Esophagus squamous epithelium (tissue), 5 donors: ENCODE measurements at places on chromosomes 6 and 20.

DNA sequence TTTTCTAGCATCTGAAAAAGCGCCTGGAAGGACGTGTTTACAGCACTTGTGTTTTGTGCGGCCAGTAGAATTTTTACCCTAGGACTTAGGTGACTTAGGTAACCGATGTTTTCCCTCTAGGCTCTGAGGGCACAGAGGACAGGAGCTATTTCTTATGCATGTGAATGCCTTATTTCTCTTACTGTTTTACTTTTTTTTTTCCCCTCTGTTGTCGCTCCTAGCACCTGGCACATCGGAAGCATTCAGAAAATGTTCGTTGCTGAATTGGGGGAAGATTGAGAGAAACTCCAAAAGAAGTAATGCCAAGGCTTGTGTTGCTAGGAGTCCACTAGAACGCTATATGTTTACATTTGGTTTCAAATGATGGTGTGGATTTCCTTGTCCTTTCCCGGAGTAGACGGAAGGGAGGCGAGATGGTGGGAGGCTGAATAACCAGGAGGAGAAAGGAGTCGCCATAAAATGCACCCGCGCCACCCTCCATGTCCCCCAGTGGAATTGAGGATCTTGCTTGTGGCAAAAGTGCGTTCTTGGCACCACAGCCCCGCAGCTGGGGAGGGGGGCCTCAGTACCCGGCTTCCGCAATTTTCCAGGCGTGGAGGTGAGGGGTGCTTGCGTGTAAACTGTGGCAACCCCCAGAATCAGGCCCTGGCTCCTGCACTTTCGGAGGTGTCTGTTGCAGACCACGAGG lies 6.9 kb downstream of the OLIG3 start:
- no peak for DNase-seq

- no peak for DNase-seq
Measured at GRCh38 chr20:17494201-17494600, 37.0 kb downstream of the BFSP1 start.

DNA sequence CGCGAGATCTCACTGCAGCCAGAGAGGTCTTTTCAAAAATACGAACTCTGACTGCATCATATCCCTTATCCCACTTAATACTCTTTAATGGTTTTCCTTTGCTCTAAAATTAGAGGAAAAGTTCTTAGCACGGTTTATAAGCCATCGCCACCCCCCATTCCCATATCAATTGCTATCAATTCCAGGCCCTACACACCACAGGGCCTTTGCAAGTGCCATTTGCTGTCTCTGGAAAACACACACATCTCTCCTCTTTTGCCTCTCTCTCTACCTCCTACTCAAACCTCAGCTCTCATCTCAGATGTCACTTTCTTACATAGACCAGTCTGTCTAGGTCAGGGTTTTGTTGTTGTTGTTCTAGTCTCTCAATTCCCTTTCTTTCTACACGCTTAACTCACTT lies 9.8 kb downstream of the SLC22A23 start:
- no peak for DNase-seq

DNA sequence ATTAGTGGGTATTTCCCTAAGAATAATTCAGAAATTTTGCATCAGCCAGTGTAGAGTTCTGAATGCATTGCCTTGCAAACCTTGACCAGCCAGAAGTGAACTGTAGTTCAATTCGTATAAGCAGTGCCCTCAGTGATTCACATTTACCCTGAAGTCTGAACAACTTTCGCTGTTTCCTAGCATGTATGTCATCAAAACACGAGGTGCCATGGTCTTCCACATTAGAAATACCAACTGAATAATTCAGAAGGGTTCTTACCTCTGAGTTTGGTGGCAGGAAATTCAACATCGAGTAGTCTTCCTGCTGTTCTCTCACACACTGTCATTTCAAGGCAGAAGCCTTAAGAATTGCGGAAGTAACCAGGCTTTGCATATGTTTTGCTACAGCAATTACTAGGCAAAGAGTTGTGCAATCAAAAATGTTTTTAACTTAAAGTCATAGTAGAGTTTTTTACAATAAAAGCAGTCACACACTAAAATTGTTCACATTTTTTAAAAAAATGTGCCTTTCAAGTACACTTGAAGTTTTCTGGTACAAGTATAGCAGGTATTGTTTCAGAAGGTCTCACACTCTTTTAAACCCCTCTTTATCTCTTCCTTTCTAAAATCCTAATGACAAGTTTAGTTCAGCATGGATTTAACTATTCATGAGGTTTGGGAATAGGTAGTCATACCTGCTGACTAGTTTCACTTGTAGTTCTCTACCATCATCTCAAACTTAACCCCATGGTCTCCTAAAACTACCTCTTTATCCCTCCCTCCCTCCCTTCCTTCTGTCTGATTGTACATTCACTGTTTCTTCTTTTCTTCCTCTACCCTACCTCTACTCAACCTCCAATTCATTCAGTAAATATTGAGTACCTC lies 118.3 kb downstream of the STXBP5 start:
- no peak for DNase-seq

DNA sequence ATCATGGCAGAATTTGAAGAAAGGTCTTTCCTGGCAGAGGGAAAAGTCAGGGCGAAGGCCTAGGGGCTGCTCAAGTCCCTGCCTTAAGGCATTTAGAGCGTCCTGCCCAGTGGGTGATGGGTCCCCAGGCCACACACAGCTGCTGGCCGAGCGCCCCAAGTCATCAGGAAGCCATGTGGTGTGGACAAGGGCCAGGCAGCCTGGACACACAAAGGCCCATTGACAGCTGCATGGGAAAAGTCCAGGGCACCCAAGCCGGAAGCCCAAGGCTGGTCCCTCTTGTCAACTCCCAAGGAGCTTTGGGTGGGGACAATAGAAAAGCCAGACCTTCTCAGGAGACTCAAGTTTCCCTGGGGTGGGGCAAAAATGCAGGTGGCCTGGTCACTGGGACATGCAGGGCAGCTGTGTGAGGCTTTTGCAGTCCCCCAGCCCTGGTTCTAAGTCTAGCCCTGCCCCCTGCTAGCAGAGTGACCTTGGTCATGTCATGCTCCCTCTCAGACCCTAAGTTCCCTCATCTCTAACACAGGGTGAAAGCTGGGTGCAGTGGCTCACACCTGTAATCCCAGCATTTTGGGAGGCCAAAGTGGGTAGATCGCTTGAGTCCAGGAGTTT lies 44.3 kb upstream of the PTGIS start:
- DNase-seq: no peak

- no peak for DNase-seq
Measured at GRCh38 chr6:138521790-138522189, 22.5 kb upstream of the NHSL1 start.

DNA sequence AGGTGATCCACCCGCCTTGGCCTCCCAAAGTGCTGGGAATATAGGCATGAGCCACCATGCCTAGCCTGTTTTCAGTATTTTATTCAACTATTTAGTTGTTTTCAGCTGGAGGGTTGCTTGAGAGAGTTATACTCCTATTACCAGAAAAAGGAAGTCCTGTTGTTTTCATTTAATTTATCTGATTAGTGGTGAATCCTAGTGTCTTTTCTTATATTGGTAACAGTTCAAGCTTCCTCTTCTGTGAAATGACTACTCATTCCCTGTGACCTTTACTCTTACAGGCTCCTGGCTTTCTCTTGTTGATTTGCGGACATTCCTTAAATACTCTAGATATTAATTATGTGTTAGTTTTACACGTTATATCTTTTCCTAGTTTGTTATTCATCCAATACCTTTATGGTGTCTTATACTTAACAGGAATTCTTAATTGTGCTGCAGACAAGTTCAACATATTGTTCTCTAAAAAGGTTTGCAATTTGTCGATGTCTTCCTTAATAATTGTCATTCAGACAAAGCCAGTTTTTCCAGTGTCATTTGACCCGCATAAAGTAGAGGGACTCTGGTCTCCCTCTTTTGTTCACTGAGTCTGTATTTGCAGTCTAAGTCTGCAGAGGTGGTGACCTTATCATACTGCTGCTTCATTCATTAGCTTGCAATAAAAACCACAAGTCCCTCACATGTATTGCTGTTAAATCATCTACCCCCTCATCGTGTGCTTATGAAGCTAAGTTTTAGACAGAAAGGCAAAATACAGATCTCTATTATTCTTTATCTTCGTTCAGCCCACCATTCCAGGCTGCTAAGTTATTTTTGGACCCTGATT lies 51.4 kb downstream of the ZBTB9 start:
- DNase-seq: no peak

DNA sequence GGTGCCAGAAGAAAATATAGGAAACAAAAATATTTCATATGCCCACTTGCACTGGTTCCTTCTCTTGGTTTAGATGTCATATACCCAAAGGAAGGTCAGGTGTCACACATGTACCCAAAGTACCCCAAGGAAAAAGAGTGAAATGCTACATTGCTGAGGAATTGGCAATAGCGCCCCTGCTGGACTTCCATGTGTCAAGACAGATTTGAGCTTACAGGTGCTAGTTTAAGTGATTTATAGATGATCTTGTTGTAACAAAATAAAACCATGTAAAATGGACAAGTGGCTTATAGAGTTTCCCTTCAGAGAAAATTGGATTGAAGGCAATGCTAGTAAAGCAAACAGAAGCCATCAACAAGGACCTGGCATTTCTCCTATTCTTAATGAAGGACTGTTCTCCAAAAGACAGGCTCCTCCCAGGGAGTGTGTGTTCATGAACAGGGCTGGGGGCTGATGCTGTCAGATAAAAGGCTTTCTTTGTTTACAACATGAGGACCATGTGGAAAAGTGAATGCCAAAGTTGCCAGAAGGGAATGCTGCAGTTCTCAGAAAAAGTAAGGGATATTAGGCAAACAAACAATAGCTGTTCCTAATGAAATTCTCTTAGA lies 64.3 kb upstream of the PAK5 start:
- DNase-seq: no peak

DNA sequence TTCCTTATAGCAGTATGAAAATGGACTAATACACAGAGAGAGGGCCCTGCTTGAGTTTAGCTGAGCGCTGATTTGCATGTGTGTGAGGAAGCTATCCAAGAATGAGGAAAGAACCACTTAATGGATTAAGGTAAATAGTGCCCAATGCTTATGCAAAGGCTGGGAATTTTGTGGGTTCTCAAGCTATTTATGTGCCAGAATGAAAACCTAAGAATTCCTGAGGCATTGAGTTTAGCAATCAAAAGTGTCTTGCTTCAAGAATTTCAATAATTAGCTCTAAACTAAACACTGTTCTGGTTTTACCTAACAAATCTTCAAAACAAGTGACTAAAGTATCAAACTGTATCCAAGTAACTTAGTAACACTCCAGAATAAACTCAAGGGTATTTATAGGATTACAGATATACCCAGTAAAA lies 7.0 kb upstream of the OR14J1 start:
- DNase-seq: no peak

- DNase-seq: no peak
Measured at GRCh38 chr20:46194409-46194808, 76.3 kb downstream of the CD40 start.

GRCh38 chr20:22681591-22682248 lies 97.3 kb upstream of the FOXA2 start:
- DNase-seq: no peak

- no peak for DNase-seq
Measured at GRCh38 chr6:37559501-37559900, 59.8 kb upstream of the CCDC167 start.
